ENCODE measurements at places on chromosomes 12 and 14.

DNA sequence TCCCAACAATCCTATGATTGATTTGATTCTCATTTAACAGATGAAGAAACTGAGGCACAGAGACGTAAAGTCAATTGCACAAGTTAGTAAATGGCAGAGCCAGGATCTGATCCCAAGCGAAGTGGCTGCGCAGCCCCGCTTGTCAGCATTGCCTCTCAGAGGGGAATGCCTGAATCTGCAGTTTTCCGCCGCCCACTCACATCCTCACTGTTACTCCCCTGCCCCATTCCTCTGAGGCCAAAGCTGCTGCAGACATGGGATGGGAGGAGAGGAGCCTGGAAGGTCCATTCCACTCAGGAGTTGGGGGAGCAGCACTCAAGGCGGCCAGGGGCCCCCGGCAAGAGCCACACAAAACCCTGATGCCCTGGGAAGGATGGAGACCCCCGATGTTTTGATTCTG is 1.0 kb downstream of the NRIP2 start:
- no peak for DNase-seq

GRCh38 chr14:98912655-98913054 is 359.3 kb downstream of the BCL11B start:
- DNase-seq: no peak

- DNase-seq: no peak
These were observed 93.9 kb downstream of the PLBD1 start for GRCh38 chr12:14473707-14474287.

DNA sequence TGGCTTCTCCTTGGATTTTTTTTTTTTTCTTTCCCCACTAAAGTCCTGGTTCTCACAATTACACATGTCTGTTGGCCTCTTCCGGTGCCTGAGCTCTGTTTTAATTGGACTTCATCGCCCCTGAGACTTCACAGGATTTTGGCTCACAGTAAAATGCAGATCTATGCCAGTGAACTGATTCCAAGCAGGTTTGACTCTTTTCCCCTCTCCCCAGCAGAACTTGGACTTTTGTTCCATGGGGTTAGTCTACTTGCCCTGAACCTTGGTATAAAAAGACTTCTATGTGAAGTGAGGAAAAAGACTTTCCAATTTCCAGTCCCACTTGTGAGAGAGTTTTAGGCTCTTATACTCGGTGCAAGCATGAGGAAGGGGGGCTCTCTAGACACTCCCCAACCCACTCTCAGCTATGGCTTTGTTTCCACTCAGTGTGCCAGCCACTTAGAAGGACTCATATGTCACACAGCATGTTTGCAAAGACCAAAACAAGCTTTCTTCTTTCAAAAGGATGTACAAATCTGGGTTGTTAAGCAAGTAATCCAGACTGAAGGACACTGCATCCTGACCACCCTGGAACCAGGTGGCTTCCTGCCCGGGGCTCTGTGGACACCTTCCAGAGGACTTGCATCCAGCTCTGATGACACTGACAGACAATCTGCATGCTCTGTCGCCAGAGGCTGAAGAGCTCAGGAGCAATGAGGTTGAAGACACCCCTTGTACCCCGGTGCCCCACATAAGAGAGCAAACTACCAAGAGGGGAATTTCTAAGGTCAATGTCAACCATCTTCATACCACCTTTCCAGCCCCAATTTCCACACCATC is 221.9 kb upstream of the EGLN3 start:
- DNase-seq: no peak

DNA sequence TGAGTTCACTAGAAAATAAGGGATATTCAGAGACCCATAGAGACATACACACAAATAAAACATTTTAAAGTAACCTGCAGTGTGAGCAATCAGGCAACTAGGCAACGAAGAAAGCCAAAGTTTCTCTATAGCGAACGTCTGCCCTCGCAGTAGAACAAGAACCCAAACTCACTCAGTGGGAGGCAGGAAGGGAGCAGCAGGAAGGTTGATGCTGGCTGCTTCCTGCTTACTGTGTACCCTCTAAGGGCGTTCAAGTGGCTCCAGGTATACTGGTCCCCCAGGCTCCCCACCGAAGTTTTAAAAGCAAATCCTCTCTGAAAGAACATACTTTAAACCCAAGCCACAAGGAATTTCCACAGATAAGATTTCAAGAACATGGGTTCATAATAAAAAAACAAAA is 249.3 kb downstream of the FOXN3 start:
- DNase-seq: no peak

- DNase-seq: no peak
These were observed 225.1 kb upstream of the CRY1 start for GRCh38 chr12:107318556-107318805.

GRCh38 chr12:109247831-109248654 is 61.0 kb downstream of the FOXN4 start:
- DNase-seq: no peak

GRCh38 chr14:63632932-63633514 is 8.6 kb downstream of the WDR89 start:
- DNase-seq: no peak

GRCh38 chr12:104571328-104571727 is 114.6 kb downstream of the CHST11 start:
- DNase-seq: no peak

- no peak for DNase-seq
These were observed 202.2 kb downstream of the MON2 start for GRCh38 chr12:62668782-62669181.

DNA sequence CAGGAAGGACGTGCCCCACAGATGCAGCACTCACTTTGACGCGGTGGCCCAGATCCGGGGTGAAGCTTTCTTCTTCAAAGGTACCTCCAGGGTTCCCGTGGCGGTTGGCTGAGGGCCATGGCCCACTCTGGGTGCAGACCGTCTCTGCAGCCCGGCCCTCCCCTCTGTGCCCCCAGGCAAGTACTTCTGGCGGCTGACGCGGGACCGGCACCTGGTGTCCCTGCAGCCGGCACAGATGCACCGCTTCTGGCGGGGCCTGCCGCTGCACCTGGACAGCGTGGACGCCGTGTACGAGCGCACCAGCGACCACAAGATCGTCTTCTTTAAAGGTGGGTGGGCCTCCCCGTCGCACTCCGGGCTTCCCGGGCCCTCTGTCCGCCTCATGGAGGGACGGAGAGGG is 16.9 kb downstream of the MMP17 start:
- no peak for DNase-seq

DNA sequence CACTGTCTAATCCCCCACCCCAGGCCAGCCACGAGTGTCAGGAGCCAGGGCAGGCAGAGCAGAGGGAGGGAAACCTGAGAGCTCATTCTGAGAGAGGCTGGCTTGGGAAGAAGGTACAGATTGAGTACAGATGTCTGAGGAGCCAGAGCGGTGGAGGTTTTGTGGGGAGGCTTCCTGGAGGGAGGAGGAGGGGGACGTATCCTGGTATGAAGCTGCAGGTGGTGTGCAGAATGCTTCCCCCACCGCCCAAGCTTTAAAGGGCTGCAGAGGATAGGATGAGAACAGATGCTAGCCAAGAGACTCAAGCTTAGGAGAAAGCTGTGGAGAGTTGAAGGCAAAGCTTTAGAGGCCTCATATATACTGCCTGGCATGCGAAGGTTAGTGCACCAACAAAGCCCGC is 3.2 kb upstream of the TAMALIN start:
- no peak for DNase-seq

- no peak for DNase-seq
These were observed 94.7 kb upstream of the OR4E1 start for GRCh38 chr14:21768116-21768874.

GRCh38 chr12:79935624-79936345 is 888 bp upstream of the PPP1R12A start:
- no peak for DNase-seq

DNA sequence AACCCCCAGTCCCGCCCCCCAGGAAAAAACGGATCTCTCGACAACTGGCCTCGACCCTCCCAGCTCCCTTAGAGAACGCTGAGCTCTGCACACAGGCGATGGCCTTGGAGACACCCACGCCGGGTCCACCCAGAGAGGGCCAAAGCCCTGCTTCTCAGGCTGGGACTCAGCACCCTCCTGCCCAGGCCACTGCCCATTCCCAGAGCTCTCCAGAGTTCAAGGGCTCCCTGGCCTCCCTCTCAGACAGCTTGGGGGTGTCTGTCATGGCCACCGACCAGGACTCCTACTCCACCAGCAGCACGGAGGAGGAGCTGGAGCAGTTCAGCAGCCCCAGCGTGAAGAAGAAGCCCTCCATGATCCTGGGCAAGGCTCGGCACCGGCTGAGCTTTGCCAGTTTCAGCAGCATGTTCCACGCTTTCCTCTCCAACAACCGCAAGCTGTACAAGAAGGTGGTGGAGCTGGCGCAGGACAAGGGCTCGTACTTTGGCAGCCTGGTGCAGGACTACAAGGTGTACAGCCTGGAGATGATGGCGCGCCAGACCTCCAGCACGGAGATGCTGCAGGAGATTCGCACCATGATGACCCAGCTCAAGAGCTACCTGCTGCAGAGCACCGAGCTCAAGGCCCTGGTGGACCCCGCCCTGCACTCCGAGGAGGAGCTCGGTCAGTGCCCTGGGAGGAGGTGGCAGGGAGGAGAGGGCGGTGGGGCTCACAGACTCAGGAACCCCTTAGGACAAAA is 95.8 kb downstream of the LGMN start:
- no peak for DNase-seq

GRCh38 chr14:74483321-74483720 is 9.8 kb downstream of the NPC2 start:
- no peak for DNase-seq

GRCh38 chr12:95002754-95003153 is 743 bp downstream of the NDUFA12 start:
- no peak for DNase-seq

DNA sequence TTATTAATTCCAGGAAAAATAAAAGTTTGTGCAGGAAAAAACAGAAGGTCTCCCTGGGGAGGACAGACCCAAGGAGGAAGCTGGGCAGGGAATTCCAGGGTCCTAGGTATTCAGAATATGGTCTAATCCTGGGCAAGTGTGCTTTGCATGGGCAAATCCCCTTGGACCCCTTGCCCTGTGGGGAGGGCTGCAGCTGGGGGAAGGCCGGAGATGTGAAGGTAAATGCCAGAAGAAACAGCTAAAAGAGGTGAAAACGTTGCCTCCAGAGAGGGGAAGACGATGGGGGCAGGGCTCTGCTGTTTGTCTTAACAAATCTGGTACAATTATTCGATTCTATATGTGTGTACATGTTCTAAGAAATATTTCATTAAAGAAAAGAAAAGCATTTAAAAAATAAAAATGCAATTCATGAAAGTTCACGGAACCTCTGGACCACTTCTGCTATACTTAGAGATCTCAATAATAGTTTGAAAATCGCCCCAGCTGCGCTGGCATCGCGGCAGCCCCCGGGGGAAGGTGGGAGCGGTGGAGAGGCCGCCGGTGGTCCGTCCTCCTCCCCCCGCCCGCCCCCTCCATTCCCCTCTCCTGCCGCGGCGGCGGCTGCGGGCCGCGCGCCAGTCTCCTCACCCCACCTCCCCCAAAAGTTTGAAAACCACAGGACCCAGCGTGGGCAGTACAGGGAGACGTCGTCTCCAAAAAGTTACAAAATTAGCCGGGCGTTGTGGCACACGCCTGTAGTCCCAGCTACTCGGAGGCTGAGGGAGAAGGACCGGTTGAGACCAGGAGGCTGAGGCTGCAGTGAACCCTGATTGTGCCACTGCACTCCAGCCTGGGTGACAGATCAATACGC is 1.5 kb upstream of the PRPF40B start:
- no peak for DNase-seq

DNA sequence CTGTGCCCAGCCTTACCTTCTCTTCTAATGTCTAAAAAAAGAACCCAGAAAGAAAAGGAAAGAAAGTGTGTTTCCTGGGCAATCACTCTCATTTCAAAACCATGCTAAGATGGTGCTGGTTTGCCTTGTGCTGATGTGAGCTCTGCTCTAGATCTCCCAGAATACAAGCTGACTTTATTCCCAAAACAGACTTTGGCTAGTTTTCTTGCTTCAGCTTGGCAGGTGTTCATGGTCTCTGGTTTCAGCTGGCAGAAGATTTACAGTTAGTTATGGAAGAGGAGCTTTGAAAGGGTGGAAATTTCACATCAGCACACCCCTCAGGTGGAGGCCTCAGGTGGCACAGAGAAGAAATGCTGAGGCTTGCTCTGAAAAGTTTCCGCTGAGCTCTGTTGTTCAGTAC is 34.4 kb downstream of the PPP1R36 start:
- DNase-seq: no peak

GRCh38 chr14:65006261-65006721 is 19.6 kb downstream of the FNTB start:
- no peak for DNase-seq

DNA sequence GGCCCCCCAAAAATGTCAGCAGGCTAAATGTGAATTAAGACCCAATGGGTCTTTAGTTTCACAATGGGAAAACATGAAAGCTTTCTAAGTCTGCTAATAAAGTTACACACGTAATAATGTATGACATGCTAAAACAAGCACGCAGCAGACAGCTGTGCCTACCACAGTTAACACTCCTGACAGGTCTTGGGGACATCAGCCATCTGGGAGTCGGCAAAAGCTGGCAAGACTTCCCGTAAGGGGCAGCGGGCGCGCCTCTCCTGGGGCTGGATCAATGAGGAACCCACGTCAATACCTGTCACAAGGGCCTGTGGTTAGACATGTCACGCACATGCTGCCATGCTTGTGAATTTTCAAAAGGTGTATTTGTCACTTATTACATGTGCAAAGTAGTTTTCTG is 45.0 kb downstream of the ACTN1 start:
- no peak for DNase-seq

Data from HS-5 (cell line).